D341Med (cell line): ENCODE measurements at places on chromosomes 5 and 9.
A peak's percentile ranks its signal among the peaks of the same experiment; 100 is the strongest.

GRCh38 chr5:145544401-145544800, 290.7 kb downstream of the PRELID2 start:
- DNase-seq = no peak

DNA sequence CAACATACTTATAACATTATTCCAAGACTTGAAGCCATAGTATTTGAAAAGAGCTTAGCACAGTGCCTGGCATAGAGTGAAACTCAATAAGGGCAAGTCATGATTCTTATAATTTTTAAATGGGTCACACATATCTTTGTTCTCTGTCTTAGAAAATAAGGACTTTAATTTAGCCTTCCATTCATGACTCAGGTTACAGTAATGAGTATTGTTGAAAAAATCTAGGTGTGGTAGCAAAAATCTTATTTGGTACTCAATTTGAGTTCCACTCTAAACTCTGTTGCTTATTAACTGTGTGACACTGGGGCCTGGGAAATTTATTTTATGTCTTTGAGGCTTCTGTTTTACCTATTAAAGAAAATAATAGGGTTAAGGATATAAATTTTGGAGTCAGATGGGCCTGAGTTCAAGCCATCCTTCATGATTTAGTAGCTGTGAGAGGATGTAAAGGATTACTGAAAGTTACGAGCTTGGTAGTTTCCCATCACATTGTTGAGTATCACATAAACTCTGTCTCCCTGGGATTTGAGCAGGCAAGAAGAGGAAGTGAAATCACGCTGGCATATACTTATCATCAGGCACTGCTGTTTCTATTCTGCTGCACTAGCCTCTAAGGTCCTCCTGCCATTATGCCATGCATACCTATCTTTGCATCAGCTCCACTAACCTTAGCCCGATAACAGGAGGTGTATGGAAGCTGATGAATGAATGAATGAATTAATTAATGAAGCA, 1.5 kb downstream of the SPINK9 start:
- no peak for DNase-seq

DNA sequence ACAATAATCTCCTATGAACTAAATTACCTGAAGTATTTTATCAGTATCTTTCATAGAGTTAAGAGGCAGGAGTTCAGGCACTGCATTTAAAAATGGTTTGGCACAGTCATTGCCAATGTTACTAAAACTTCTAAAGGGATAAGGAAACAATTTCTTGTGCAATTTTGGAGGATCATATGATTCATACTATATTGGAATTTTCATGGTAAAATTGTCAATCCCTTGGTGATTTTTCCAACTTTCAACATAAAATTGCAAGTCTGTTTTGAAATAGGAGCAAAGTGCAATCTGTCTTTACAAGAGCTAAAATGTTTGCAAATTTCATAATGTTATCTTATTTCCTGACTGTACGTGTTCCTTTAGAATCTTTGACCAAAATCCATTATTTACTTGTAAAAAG, 211.1 kb downstream of the DMRTA1 start:
- no peak for DNase-seq

DNA sequence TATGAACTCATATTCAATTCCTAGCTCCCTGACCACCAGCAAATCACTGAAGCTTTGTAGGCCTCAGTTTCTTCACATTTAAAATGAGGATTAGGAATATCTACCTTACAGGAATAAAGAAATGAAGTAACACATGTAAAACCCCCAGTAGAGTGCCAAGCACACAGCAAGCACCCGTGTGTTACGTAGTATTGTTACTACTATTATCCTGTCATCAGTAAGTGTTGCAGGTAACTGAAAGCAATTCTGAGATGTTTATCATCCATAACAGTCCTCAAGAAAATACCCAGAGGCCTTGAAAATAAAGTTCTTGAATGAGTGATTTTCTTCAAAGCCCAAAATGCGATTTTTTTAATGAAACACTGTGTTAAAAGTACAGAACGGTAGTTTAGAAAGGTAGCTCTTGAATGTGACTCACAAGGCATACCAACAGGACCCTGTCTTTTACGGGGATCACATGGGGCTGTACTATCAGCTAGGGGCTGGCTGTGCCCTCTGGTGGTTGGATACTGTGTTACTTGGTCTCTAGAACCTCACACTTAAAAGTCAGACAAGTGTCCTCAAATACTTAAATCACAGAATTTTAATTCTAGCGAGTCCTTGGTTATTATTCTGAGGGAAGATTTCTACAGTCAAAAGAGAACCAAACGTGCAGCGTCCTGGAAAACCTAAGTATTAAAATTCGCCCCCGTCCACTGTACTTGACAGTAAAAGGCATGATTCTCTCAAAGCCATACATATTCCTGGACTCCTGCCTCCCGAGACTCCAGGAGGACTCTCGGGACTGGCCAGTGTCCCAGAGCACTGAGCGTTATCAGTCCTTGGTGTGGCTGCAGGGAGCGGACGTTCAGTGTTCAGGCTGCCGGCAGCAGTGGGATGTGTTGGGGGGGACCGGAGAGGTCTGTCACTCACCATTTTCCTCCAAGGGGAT, 725 bp downstream of the NDUFB6 start:
- DNase-seq = peak; percentile 72

DNA sequence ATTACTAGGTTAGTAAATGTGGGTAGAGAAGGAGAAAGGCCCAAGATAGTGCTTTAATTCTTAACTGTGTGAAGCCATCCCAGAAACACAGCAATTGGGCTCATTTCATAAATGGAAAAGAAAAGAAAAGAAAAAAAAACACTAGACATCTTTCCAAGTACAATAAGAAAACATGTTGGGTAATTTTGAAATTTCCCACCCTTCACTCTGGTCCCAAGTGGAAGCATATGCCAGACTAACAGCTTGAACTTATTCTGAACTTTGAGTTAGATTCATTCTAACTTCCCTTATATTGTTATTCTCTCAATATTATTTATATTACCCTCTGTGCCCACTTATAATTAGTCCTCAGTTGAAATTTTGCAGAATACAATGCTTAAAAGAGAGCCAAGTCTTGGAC, 113.4 kb upstream of the GHR start:
- no peak for DNase-seq

DNA sequence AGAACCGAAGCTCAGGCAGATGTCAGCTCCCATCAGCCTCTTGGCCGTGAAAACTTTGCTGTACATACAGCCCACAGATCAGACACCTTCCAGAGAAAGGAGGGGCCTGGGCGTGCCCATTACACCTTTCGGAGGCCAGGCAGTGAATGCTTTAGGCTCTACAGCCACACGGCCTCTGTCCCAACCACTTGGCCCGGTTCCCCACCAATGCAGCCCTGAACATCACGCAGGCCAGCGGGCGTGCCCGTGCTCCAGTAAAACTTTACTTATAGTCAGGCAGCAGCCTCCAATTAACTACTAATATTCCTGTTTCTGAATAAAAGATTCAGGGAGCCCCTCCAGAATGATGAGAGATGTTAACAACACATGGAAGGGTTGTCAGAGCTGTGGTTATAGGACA, 23.9 kb downstream of the LPCAT1 start:
- no peak for DNase-seq

- no peak for DNase-seq
Observed at GRCh38 chr5:175802361-175802760, 69.0 kb upstream of the CPLX2 start.

DNA sequence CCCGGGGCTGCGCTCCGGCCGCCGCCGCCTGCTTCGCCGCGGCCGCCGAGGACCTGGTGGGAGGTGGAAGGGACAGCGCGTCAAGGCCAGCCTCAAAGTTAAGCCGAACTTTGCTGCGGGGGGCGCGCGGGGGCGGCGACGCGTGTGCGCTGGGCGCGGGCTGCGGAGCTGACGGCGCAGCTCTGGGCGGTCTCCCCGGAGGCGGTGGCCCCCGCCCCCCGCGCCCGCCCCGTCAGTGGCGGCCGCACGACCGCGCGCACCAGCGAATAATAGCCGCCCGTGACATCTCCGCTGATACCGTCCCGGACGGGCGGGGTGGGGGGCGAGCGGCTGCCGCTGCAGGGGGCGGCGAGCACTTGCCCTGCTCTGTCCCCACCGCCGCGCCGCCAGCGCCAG, 579 bp upstream of the FAM78A start:
- DNase-seq = peak; percentile 57
